ENCODE measurements at places on chromosomes 12 and 14.

DNA sequence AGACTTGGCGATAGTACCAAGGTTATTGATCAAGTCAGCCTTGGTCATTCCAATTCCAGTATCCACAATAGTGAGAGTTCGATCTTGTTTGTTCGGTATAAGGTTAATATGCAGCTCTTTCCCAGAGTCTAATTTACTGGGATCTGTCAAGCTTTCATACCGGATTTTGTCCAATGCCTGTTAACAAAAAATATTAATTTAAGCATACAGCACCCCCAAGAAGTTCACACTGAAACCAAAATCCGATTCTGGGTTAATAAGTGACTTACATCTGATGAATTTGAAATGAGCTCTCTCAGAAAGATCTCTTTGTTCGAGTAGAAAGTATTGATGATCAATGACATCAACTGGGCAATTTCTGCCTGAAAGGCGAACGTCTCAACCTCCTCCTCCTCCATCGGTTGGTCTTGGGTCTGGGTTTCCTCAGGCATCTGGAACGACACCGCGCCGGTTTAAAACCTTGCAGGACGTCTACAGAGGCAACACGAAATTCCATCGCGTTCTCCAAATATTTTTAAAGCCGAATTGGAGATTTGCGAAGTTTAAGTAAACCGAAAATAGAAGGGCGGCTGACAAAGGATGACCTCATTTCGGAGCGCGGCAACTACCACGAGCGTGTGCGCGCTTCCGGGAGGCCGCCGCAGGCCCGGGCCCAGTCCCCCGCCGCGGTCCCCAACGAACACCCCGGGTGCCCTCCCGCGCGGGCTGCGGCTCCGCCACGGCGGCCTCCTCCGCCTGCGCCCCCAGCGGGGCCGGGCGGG is 716 bp downstream of the HSP90AA1 start:
- DNase-seq, result peak; percentile 66

DNA sequence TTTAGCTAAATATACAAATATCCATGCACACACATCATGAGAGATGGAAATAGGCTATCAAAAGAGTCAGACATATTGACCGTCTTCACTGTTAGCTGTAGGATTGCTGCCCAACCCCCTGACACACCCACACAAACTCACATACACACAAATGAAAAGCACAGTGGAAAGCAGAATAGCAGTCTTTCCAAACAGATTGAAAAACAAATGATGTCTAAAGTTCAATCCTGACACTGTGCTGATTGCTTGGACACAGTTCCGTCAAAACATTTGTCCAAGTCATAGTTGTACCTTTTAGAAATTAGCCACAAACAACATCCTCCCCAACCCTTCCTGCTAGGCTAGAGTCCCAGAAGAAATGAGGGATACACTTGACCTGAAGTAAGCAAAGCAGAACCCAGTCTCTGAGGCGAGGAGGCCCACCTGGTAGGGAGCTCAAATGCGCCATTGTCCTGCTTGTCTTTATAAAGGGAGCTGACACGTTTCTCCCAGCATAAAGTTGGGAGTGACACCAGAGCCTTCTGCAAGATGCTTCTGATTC is at the start of gene PRH2:
PRH2 (plus strand) TSS at position 491 of the 541 bp plus-strand sequence; CDS start at position 529, 38 bp downstream.
- no peak for DNase-seq

GRCh38 chr14:90995785-90996184 is 64.7 kb downstream of the RPS6KA5 start:
- no peak for DNase-seq

DNA sequence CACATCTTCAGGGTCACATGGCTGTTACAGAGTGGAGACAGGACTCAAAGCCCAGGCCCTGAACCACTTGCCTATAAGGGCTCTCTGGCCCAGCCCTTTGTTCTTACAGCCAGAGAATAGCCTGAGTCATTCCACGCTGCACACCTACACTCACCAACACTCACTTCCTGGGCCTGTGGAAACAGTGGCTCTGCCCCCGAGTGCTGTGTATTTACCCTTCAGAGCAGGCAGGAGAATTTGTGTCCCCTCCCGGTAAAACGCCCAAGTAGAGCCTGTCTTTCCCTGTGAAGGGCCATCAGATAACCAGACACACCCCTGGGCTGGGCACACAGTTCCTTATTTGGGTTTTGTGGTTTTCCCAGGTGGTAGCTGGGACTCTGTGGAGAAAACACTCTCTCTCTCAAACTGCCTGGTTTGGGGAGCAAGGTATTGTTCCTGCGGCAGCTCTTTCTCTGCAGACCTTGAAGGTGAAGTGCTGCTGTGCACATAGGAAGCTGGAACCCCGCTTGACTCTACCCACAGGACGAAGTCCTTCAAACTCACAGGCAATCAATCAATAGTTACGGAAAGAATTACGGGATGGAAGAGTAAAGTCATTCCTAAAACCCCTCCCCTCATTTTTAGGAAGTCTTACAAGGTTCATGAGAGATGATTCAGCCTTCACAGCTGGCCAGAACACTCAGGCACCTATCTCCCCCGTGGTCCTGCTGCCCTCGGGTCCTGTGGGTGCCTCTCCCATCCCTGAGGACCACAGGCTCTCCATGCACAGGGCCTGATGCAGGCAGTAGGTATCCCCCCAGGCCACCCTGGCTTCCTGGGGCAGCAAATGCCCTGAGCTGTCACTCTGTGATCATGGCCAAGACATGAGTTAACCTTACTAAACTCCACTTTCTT is 20.3 kb downstream of the FIGNL2 start:
- no peak for DNase-seq

GRCh38 chr12:14362352-14362751 is 3.1 kb upstream of the ATF7IP start:
- DNase-seq, result no peak

GRCh38 chr12:131616738-131617137 is 94.2 kb upstream of the SFSWAP start:
- no peak for DNase-seq

DNA sequence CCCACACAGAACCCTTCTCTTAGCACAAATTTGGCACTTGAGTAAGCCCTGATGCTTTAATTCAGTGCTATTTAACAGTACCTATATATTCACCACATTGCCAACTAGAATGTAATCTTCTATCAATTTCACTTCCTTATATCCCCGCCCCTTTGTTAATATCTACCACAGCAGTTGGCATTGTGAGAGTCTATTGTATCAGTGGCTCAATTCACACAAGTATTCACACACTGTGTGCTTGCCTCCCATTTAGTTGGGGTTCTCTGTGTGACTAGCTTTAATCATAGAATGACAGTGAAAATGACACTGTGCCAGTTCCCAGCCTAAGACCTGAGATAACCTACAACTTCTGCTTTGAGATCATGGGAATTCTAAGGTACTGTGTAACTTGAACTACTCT is 103.1 kb downstream of the SEC23A start:
- DNase-seq, result no peak

- peak; percentile 39 for DNase-seq
Observed at GRCh38 chr14:42944284-42944683, 1337.6 kb downstream of the LRFN5 start.

- DNase-seq, result no peak
Observed at GRCh38 chr14:97290065-97290464, 492.9 kb downstream of the VRK1 start.

- no peak for DNase-seq
Observed at GRCh38 chr12:663293-663871, at the start of gene NINJ2. TSS of gene NINJ2 (minus strand) at chr12:663445. CDS start at chr12:663360, 85 bp downstream.

GRCh38 chr12:105264771-105265170 is 28.8 kb upstream of the APPL2 start:
- DNase-seq, result no peak

GRCh38 chr12:89228491-89228890 is 123.8 kb downstream of the DUSP6 start:
- peak; percentile 48 for DNase-seq

DNA sequence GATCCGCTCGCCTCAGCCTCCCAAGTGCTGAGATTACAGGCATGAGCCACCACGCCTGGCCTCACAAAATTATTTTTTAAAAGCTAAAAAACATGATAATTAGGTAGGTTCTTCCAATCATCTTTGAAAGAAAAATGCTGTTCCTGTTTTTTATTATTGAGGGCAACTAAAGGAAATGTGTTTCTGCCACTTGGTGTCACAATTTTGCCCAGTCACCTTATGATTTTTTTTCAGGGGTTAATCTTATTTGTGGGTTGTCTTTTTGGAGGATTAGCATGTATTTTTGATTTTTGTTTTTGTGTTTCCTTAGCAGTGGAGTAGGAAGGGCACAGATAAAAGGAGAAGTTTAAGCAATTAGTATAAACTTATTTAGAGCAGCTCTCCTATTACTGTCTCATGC is 79.8 kb downstream of the PRORP start:
- no peak for DNase-seq

DNA sequence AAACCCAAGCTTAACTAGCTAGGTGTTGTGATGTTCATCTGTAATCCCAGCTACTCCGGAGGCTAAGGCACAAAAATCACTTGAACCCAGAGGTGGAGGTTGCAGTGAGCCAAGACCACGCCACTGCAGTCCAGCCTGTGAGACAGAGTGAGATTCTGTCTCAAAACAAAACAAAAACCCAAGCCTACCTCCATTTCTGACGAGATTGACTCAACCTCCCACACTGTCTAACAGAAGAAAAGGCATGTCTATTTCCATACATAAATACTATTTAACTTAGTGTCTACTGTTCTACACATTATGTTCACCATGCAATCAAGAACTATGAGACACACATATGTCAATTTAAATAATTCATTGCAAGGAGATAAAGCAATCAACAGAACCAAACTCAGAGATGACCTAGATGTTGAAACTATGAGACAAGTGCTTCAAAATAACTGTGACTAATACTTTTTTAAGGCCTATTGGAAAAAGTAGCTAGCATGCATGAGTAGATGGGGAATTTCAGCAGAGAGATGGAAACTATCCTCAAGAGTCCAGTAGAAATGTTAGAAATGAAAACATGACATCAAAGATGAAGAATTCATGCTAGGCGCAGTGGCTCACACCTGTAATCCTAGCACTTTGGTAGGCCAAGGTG is 75.9 kb upstream of the DHRS4 start:
- DNase-seq, result no peak

DNA sequence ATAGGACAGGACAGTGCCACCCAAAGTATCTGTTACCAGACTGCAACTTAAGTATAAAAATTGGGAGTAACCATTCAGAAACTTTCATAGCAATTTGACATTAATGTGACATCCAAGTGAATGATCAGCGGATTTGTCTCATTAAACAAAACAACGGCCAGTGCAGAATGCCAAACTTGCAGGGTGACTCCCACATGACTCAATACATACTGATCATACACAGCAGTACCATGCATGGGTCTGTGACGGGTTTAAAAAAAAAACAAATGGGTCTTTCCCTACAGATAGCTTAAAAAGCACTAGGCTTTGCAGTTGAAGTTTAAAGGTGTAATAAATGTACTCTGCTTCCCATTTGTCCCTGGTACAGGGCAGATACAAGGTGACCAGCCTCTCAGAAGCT is 116.6 kb downstream of the SLC35F4 start:
- peak; percentile 43 for DNase-seq

- DNase-seq, result no peak
Observed at GRCh38 chr12:94706250-94706661, 55.9 kb upstream of the TMCC3 start.

DNA sequence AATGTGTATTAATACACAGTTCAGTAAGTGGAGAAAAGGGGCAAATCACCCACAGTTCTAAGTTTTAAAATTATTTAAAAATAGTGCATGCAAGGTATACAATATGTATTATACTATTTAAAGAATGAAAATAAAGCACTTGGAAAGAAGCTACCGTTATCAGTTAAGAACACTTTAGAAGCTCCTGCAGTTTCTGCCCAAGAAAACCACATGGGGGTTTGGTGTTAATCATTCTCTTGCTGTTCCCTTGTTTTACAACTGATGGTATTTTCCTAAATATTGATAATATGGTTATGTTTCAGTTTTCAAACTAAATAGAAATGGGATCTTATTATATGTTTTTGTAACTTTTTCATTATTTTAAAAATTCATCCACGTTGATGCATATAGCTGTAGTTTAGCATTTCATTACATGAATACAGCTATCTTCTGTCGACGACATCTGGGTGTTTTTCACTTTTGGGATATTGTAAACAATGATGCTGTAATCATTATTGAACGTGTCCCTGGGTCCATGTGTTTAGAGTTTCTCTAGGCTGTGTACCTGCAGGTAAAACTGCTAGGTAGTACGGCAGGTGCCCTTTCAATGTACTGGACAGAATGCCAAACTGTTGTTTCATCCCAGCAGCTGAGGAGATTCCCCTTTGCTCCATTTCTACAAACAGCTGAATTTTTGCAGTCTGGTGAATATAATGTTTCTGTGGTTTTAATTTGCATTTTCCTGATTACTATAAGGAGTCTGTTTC is 64.1 kb downstream of the APPL2 start:
- no peak for DNase-seq

GRCh38 chr12:131362291-131363211 is 348.3 kb upstream of the SFSWAP start:
- DNase-seq, result no peak

- DNase-seq, result no peak
Observed at GRCh38 chr12:59077575-59078426, 157.5 kb upstream of the LRIG3 start.

DNA sequence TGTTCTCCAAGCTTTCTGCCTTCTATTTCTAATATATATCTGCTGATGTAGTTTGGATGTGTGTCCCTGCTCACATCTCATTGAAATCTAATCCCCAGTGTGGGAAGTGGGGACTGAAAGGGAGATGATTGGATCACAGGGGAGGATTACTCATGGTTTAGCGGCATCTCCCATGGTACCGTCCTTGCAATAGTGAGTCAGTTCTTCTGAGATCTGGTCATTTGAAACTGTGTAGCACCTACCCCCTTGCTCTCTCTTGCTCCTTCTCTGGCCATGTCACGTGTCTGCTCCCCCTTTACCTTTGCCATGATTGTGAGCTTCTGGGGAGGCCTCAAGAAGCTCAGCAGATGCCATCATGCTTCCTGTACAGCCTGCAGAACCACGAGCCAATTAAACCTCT is 26.2 kb upstream of the ALX1 start:
- DNase-seq, result no peak

GRCh38 chr12:130973906-130974305 is 20.2 kb downstream of the ADGRD1 start:
- DNase-seq, result no peak

- DNase-seq, result no peak
Observed at GRCh38 chr12:113200021-113200797, 14.7 kb downstream of the RITA1 start.

- no peak for DNase-seq
Observed at GRCh38 chr12:17609153-17609552, 480.8 kb downstream of the RERGL start.

GRCh38 chr12:113465808-113466453 is 5.7 kb downstream of the LHX5 start:
- no peak for DNase-seq

GRCh38 chr14:86050072-86050683 is 520.2 kb downstream of the FLRT2 start:
- no peak for DNase-seq

DNA sequence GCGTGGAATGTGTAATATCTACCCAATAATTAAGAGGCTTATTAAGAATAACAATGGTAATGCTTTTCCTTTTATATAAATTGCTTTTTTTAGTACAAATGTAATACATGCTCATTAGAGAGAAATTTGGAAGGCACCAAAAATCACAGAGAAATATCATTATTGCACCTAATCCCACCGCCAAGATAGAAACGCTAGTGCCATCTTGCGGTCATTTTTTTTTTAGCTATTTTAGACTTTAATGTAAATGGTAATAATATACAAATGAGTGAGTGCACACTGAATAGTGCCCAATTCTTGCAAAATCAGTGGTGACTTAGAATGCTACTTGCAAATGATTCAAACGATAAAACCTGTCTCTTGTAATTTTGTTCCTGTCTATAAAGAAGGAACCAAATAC is 576.8 kb upstream of the TMEM132C start:
- peak; percentile 10 for DNase-seq

GRCh38 chr12:25296381-25296780 is 45.7 kb upstream of the KRAS start:
- no peak for DNase-seq

Data from fibroblast of skin of scalp (primary cell).